ENCODE measurements at places on chromosomes 13 and 19.

GRCh38 chr13:100334214-100334613, 245.3 kb downstream of the PCCA start:
- DNase-seq: no peak

GRCh38 chr13:99172951-99173350, 27.7 kb upstream of the UBAC2 start:
- no peak for DNase-seq

- DNase-seq: no peak
Measured at GRCh38 chr13:109810761-109811510, 24.6 kb upstream of the IRS2 start.

DNA sequence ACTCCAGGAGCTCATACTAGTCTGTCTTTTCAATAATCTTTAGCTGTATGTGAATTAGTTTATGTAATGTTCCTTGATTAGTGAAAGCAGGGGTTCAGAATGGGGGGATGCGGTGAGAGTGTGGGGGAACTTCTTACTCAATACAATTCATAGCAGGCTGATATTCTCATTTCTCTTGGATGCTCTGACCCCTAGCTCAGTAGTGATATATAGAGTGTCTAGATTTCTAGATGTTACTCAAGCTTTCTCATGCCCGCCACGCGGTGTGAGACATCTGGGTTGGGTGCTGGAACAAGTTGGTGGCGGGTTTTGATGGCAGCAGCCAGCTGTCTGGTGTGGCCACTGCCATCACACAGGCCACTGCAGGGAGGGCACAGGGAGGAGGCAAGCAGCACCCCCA, 39.3 kb upstream of the FLT1 start:
- DNase-seq: no peak

GRCh38 chr13:36850790-36851438, 31.9 kb downstream of the RFXAP start:
- no peak for DNase-seq

GRCh38 chr19:31254180-31254551, 95.1 kb downstream of the TSHZ3 start:
- no peak for DNase-seq

DNA sequence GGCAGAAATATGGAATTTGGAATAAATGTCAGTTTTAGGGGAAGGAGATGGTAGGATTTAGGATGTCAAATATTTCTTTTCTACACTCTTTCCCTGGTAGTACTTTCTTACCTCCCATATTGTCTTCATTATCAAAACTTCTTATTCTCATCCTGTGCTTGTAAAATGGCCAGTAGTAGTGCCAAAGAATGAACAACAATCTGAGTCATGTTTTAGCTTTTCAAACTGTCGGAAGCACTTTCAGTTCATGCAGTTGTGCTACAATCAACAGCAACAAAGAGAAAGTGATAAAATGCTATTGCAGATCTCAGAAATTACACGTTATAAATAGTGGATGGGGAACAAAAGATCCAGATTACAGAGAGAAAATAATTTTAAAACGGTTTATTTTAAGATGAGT, 193.7 kb upstream of the RXFP2 start:
- no peak for DNase-seq

DNA sequence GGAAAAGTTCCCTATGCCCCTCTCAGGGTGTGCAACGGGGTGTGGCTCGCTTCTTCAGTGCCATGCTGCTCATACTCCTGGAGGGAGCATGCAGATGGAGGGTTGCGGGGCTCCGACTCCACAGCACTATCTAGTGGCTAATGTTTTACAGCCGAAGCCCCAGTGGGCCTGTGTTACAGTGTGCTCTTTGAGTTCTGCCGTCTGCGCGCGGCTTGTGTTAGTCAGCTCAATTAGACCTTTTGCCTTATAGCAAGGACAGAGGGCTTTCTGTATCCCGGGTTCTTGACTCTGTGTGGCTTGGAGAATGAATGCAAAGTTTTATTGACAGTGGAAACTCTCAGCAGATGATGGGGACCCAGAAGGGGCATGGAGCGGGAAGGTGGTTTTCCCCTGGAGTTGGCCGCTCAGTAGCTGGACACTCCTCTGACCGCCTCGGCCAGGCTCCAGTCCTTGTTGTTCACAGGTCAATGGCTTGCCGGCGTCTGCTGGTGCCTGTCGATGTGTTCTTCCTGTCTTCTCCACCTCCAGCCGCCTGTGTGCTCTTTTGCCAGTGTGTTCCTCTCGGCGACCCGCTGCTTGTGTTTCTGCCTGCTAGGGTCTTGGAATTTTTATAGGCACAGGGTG, 383.4 kb downstream of the LMO7 start:
- no peak for DNase-seq

DNA sequence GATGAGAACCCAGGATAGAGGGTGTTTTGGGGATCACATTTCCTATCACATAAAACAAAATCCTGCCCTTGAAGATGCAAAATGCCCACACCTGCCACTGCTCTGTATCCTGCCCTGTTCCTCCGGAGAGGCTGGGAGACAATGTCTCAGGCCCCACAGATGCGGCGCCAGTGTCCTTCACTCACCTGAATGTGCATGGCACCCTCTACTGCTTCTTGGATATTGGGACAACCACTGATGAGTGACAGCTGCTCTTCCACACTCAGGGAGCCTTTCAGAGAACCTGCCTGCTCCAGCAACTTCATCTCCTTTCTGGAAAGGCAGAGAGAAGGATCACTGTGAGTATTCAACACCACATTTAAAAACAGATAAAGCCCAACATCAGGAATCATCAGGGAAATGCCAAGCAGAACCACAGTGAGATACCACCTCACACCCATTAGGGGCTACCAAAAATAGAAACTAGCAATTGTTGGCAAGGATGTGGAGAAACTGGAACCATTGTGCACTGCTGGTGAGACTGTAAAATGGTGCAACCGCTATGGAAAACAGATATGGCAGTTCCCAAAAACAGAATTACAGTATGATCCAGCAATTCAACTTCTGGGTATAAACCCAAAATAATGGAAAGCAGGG, 36.4 kb downstream of the CRYL1 start:
- no peak for DNase-seq

- DNase-seq: no peak
Measured at GRCh38 chr13:40146611-40147117, 491.2 kb downstream of the COG6 start.

GRCh38 chr13:34833562-34834182, 108.4 kb upstream of the NBEA start:
- no peak for DNase-seq

- DNase-seq: no peak
Measured at GRCh38 chr13:48491423-48492095, 41.3 kb downstream of the RCBTB2 start.

DNA sequence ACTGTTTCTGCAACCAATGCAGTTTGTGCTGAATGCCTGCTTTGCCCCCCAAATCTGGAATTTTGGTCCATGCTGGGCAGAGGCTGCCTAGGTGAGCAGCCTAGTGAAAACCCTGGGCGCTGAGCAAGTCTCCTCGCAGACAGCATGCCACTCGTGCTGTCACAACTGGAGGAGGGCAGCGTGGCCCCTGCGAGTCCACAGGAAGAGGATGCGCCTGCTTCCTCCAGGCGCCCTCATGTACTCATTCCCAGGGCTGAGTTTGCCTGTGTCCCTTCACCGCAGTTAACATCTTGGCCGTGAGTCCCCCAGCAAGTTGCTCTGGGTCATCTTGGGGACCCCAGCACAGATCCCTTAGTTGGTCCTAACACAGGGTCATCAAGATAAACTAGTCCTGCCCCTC, 26.2 kb upstream of the TMEM160 start:
- DNase-seq: no peak

DNA sequence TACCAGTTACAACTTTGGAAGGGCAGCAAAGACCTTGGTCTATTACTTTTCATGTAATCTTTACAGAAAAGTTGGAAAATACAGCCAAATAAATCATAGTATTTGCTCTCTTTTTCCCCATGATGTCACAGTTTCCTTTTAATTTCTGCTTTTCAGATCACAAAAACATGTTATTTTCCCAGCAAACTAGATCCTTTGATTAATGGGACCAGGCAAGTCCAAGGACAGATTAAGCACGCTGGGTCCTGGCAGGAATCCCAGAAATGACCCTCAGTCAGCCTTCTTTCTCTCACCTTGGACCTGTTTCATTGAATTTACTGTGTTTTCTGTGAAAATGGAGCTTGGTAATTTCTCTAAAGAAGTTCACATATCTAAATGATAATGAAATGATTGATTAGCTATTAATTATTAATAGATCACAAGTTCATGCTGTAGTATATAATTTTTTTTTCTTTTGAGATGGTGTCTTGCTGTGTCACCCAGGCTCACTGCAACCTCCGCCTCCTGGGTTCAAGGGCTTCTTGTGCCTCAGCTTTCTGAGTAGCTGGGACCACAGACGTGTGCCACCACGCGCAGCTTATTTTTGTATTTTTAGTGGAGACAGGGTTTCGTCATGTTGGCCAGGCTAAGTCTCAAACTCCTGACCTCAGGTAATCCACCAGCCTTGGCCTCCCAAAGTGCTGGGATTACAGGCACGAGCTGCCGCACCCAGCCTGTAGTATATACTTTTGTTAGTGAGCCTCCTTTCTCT, 16.0 kb downstream of the SPATA13 start:
- DNase-seq: no peak

GRCh38 chr19:33301900-33302174, 497 bp downstream of the CEBPA start:
- no peak for DNase-seq

GRCh38 chr19:10736189-10736588, 18.3 kb downstream of the DNM2 start:
- DNase-seq: no peak

- DNase-seq: no peak
Measured at GRCh38 chr13:22461854-22462490, 718.8 kb upstream of the SGCG start.

GRCh38 chr13:45434556-45435371, 16.6 kb upstream of the SLC25A30 start:
- no peak for DNase-seq

- DNase-seq: no peak
Measured at GRCh38 chr13:26784704-26785639, 24.4 kb upstream of the GPR12 start.

DNA sequence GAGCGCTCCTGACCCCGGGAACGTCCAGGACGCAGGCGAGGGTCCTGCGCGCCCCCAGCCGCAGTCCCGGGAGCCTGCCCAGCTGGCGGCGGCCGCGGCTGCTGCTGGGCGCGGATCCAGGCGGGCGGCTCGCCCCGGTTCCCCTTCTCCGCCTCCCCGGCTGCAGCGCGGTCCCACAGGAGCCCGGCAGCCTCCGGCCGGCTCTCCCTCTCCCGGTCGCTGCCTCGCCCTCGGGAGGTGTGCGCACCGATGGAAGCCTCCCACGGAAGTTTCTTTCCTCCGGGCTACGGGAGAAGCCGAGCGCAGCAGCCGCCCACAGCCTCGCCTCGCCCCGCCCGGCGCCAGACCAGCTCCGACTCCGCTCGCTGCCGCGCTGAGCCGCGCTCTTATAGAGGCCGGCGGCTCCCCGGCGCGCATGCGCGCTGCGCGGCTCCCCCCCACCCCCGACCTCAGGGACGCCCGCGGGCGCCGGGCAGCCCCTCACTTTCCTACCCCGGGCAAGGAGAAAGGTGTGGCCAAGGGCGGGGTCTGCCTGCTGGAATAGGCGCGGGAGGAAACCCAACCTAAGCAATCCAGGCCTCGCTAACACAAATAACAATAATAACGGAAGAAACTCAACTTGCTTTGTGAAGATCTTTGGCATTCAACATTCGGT, at the start of gene SHISA2:
TSS of gene SHISA2 (minus strand) at position 360 of the 655 bp plus-strand sequence. CDS start 1,041 bp downstream, outside the sequence.
- DNase-seq: no peak

DNA sequence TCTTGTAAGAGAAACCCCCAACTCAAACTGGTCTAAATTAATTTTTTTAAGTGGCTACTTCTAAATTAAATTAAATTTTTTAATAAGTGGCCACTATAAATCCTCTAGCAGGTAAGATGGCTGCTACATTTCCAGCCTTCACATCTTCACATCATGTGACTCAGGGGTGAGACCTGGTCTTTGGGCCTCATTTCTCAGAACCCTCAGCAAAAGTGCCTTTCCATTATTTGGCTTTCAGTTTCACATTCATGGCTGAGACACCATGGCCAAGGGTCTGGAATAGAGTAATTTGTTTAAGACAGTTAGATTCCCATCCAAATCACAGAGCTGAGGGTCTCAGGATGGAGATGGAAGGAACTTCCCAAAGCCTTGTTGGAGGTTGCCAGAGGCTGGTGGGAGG, 47.5 kb downstream of the DCT start:
- DNase-seq: no peak

DNA sequence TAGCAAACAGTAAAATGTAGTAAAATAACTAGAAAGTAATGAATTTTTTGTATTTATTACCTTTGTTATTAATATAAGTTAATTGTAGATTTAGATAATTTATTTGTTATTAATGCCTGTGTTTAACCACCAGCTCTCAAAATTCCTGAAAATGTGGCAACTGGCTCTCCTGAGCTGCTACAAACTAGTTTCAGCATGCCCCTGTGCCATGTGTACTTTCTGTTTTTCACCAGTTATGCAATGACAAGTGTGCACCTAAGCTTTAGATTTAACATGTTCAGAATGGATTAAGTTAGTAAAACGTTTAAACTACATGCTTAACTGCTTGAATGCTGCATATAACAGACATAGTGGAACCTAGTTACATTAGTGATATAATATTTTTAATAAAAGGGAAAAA, 88.1 kb downstream of the POSTN start:
- no peak for DNase-seq

- DNase-seq: peak; percentile 50
Measured at GRCh38 chr19:45079063-45079910, at the start of gene GEMIN7. GEMIN7 (plus strand) TSS chr19:45079260; CDS start chr19:45090115, 10,855 bp downstream.

DNA sequence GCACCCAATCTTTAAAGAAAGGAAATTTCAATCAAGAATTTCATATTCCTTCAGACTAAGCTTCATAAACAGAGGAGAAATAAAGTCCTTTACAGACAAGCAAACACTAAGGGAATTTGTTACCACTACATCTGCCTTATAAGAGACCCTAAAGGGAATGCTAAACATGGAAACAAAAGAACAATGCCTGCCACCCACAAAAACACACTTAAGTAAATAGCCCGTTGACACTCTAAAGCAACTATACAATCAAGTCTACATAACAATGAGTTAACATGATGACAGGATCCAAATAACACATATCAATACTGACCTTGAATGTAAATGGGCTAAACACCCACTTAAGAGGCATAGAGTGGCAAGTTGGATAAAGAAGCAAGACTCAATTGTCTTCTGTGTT, 1056.9 kb upstream of the ATXN8OS start:
- DNase-seq: no peak

DNA sequence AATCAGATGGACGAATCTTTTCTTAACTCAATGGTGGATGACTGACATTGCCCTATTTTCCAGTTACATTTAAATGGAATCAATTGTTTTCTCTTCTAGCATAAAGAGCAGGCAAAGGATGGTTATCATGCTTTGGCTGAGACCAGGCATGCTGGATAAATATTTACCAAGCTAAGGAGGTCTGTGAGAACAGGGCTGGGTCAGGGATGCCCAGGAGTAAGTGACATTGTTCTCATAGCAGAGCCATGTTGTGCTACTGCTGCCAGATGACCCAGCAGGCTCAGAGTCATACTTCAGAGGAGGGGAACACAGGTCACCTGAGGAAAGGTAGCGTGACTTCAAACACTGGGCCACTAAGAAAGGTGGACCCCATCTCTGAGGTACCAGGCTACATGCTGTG, 116.0 kb upstream of the RNF113B start:
- DNase-seq: no peak
